ENCODE measurements at places on chromosomes 16 and 17.

DNA sequence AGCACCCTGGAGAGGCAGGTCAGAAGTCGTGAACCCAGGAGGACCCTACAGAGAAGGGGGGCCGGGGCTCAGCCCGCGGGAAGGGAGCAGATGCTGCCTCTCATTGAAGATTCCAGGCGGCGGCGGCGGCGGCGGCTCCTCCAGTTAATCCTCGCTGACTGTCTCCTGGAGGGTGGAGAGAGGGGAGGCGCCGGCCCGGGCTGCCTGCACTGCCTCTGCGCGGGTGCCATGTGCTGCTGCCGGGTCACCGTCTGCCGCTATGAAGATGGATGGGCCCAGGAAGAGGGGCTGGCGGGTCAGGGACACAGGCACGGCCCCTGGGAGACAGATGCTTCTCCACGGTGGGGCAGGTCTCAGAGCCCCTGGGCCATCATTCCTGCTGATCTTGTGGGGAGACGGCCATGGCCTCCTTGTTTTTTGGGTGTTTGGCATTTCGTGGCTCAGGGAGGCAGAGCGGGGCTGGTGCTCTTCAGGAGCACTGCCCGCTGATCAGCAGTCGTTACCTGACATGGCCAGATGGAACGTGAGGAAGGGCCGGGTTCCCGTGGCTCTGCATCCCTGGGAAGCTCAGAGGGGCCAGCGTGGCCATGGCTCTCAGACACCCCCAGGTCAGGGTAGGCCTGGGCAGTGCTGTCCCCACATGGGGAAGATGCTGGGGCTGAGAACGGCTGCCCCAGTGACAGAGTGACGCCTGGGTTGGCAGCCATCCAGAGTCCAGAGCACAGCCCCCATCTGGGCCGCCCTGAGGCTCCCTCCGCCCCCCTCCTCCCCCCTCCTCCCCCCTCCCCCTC is 36.1 kb downstream of the GINS2 start:
- DNase-seq, result peak; percentile 29

DNA sequence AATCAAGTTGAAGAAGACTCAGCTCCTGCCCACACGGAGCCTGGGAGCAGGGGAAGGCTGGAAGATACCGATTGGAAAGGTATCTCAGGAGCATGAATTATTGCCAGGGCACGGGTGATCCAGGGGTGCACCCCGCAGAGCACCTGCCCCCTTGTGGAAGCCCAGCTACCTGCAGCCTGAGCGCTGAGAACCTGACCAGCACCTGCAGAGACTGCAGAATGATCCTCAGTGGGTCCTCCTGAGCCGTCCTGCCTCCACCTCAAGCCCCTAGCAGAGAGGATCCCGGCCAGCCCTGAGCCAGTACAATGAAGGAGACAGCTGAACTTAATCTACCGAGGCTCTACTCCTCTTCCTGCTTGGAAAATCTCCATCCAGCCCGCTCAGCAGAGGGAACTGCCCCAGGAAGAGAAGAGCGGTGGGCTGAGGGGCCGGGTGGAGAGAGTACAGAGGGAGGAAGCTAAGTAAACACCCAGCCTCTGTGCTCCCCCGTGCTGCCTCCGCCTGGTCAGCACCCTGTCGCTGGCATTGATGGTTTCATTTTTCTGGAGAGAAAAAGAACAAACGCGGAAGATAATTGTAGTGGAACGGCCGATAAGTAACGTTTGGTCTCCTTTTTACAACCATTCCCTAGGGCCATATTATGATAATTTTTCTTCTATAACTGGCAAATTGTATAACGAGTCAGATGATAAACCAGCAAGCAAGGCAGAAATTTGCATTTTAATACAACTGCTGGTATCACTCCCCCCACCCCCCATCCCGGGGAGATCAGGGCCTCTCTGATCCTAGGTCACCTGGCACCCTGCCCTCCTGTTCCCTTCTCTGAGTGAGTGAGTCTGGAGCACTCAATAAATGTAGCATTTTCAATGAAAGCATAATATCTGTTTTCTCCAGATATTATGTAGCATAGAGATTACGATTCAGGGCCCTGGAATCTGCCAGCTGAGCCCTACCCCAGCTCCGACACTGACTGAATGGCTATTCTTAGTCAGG is 204.5 kb upstream of the RPL38 start:
- DNase-seq, result peak; percentile 21

DNA sequence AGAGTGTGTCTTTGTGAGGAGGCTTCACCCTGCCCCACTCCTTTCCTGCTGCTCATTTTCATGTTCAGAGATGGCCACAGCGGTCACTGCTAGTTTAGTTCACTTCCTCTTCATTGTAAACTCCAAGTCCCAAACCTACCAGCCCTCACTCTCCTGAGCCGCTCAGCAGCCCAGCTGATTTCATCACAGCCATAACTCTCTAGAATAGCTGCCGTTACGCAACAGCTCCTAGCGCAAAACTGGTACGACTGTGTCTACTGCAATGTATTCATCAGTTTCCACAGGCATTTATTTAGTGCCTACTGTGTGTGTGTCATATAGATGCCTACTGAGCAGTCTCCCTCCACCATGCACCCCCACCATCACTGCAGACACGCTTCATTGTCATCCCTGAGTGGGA is 233.5 kb upstream of the RPL38 start:
- DNase-seq, result no peak

GRCh38 chr16:31472709-31473203 is 804 bp downstream of the TGFB1I1 start:
- DNase-seq, result peak; percentile 96

DNA sequence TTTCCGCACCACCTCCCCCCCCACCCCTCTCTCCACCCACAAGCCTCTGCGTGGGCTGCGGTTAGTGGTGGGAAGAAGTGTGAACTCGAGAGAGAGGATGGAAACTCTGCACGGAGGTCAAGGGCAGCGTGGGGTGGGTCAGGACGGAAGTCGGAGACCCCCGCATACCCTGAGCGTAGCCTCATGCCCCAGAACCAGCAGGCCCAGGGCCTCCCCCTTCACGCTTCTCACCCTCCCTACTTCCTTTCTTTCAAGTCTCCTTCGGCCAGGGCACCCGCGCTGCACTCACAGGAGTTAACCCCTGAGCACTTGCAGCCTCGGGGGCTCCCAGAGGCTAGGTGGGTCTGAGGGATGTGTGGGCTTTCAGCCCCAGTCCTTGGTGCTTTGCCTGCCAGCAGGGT is 9.2 kb downstream of the TBKBP1 start:
- no peak for DNase-seq

DNA sequence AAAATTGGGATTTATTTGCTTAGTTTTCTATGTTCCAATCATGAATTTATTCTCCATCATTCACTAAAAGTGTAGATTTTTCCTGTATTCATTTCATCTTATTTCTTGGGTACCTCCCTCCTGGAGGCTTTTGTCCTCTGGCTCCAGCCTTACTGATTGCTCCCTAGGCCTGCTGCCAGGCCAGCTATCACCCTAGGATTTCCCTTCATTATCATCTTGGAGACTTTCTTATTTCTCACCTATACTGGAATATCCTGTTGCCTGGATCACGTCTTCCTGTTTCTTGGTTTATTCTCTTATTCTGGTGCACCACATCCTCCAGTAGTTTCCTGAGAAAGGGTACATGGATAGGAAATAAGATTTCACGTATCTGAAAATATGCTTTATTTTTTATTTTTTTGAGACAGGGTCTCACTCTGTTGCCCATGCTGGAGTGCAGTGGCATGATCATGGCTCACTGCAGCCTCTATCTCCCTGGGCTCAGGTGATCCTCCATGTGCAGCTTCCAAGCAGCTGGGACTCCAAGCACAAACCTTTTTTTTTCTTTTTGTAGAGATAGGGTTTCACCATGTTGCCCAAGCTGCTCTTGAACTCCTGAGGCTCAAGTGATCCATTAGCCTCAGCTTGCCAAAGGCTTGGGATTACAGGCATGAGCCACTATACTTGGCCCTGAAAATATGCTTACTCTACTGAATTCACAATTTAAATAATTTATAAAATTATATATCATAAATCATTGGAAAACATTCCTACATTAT is 13.3 kb upstream of the KPNB1 start:
- no peak for DNase-seq

DNA sequence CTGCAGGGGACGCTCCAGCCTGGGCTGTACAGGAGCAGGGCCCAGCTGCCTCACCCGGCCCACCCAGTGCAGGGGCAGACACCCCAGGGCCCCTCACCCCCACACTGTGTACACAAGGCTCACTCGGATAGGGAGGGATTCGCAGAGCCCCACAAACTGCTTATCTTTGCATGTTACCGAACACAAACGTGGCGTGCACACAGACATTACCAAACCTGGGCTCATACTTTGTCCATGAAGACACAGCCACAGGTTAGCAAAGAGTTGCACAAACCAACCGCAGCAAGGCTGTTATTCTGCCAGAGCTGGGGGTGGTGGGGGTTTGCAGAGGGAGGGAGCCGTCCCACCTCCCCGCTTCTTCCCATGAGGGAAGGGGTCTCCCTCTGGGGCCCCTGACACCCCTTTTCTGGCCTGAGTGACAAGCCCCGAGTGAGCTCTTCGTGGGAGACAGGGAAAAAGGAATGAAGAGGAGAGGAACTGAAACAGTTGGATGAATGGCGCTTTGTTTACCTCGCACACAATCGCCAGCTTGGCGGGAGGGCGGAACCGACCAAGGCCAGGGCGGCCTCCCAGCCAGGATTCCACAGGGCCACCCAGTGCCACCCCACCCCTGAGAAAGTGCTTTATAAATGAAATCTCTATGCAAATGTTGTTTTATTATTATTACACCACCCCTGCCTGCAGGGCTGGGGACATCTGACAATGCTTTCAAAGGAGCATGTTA is 434 bp upstream of the CPSF4L start:
- no peak for DNase-seq

GRCh38 chr17:66115246-66115645 is 76.7 kb downstream of the CEP112 start:
- DNase-seq, result no peak

GRCh38 chr17:75799402-75799801 is 14.8 kb downstream of the UNK start:
- no peak for DNase-seq

- no peak for DNase-seq
Measured at GRCh38 chr17:42210046-42210445, 15.8 kb upstream of the GHDC start.

DNA sequence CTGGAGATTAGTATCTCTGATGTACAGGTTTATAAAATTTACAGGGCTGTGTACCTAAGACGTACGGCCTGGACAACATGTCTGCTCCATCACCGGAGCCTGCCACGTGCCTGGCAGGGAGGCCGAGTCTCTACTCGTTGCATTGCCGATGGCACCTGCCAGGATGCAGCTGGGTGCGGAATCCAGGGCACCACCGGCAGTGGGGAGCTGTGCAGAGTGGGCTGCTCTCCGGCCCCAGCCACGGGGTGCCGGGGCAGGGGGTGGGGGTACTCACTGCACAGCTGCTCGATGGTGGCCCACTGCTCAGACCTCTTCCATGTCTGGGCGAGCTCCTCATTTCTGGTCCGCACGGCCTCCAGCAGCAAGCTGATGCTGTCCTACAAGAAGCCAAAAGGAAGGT is 13.1 kb upstream of the FAAP100 start:
- no peak for DNase-seq

DNA sequence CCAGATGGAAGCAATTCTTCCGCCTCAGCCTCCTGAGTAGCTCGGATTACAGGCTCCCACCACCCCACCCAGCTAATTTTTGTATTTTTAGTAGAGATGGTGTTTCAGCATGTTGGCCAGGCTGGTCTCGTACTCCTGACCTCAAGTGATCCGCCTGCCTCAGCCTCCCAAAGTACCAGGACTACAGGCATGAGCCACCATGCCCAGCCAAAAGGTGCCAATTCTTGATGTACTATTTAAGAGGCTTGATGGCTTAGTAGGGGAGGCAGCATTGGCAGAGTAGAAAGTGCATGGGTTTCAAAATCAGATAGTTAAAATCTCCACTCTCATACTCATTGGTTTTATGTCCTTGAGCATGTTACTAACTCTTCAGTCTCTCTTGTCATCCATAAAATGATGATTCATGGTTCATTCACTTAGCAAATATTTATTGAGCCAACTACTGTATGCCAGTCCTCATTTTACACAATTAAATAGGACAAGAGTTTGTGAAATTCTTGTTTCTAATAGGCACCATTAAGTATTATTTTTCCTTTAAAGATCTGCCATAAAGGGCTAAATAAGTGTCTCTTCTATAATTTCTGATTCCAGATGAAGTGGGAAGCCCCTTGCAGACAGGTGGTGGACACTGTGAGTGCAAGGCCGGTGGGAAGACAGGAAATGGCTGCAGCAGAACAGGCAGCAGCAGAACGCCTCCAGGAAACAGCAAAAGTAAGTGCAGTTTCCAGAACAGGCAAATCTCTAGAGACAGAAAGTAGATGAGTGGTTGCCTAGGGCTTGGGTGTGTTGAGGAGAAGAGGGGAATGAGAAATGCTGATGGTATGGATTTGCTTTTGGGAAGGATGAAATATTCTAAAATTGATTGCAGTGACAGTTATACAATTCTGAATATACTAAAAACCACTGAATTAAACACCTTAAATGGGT is 8.2 kb upstream of the RPL27 start:
- no peak for DNase-seq

GRCh38 chr16:87954826-87955225 is 3.6 kb downstream of the BANP start:
- no peak for DNase-seq

GRCh38 chr17:1126801-1127550 is 52.8 kb downstream of the ABR start:
- DNase-seq, result no peak

- no peak for DNase-seq
Measured at GRCh38 chr17:50169881-50170459, 4.2 kb downstream of the SGCA start.

DNA sequence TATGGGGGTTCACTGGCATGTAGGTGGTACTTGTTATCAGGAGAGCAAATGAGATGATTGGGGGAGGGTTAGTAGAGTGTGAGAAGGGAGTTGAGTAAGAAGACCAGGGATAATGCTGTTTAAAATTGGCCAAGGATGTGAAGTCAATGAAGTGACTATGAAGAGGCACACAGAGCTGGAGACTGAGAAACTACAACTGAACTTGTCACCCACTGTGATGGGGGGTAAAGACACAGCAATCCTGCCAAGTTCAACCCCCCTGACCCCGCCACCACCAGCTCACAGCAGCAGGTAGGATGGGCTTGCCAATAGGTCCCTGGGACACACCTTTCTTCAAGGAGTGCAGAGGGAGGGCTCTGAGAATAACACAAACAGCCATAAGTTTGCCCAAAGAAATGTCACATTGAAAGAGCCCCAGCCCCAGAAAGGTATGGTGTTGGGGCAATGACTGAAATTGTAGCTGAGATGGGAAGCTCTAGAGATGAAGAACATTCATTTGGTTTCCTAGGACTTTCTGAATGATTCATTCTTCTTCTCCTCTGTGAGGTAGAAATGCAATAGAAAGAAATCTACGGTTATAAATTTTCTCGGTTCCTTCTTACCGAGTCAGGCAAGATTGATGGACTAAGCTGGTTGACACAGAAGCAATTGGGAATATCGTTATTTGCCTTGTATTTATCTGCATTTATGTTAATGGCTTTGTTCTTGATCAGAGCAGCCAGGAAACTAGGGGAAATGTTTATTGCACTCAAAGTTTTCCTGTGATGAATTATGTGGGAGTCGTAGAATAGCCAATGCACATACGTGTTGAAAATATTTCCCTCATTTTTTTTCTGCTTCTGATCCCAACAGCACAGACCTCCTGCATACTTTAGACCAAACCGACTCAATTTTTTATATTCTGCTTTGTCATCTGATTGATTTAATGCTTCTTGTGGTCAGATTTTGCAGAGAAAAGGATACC is 595.2 kb upstream of the CDH11 start:
- DNase-seq, result no peak

All from hematopoietic multipotent progenitor cell treated with erythropoietin and hydrocortisone succinate and interleukin-3 and kit ligand, for 15 days (in vitro differentiated cells).